RPMI7951 (cell line): ENCODE measurements at places on chromosomes 5 and 9. TPM values are rescaled to one million over a fixed set of nuclear protein-coding genes. Genes with fewer than 3 reads are reported as not detected.
A peak's percentile ranks its signal among the peaks of the same experiment; 100 is the strongest.

GABRA6 gene
- not detected in 2 replicates for total RNA-seq

GRCh38 chr5:14040542-14040941 lies 96.1 kb upstream of the DNAH5 start:
- DNase-seq: no peak

DNA sequence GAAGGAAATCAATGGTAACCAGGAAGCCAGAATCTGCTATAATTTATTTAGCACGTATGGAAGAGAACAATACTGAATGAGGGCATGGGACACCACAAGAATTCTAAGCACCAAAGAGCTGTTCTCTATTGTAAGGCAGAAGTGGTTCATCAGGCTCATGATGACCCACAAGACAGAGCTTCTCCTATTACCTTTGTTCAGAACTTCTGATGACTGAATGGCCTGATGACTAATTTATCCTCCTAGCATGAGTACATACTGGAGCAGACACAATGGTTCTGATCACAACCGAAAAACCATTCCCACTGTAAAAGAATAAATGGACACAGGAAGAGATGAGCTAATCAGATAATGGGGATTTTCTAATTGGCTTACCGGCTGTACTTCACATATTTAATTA lies 329.8 kb upstream of the PDE4D start:
- DNase-seq: peak; percentile 1

KCNN2 gene
- total RNA-seq: not detected in 2 replicates

- DNase-seq: no peak
These were observed 47.4 kb upstream of the SNCAIP start for GRCh38 chr5:122264610-122265009.

RNF180 gene
- total RNA-seq: under 0.01 and 0.10 TPM in 2 replicates

- DNase-seq: no peak
These were observed 44.6 kb downstream of the ADAMTS2 start for GRCh38 chr5:179300581-179301180.

DNA sequence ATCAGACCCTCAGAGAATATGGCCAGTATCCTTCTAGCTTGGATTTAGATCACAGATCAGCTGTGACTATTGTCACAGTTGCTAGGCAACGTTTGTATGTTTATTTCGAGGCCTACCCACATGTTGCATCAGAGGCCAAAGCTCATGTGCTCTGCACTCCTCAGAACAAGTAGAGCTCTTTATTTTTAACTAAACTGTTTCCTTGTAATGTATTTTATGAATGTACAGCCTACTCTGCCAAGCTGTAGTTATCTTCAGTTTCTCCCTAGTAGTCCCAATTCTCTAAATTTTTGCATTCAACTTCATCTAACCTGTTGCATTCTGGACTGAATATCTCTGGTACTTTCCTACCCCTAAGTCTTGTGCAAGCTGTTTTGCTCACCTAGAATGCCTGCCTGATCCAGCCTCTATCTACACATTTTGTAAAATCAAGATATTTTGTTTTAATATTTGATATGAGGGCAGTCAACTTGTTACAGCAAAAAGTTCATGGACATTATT lies 52.8 kb downstream of the CAST start:
- peak; percentile 78 for DNase-seq

NDUFA8 gene
- total RNA-seq: 30.6 and 40.1 TPM in 2 replicates

GRCh38 chr5:151648988-151649387 lies 37.7 kb downstream of the SPARC start:
- DNase-seq: no peak

DNA sequence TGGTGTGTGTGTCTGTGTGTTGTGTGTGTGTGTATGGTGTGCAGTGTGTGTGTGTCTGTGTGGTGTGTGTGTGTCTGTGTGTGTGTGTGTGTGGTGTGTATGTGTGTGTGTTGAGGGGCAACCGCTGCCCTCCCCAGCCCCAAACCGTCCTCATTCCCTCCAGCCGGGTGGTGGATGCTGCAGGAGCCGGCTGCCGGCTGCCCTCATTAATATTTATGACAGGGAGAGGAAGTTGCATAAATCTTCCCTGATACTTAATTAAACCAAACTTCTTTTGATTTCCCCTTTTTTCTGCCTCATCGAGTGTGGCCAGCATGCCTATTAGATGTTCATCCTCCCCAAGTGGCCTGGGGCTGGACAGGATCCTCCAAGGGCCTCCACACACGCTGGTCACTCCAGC lies 121.4 kb upstream of the MVB12B start:
- DNase-seq: peak; percentile 2

GRCh38 chr5:143314659-143315058 lies 88.8 kb downstream of the NR3C1 start:
- DNase-seq: peak; percentile 77

GRCh38 chr9:124202447-124202971 lies 55.2 kb upstream of the NEK6 start:
- peak; percentile 17 for DNase-seq

- DNase-seq: no peak
These were observed 88.4 kb upstream of the RGS7BP start for GRCh38 chr5:64417390-64417789.

DNA sequence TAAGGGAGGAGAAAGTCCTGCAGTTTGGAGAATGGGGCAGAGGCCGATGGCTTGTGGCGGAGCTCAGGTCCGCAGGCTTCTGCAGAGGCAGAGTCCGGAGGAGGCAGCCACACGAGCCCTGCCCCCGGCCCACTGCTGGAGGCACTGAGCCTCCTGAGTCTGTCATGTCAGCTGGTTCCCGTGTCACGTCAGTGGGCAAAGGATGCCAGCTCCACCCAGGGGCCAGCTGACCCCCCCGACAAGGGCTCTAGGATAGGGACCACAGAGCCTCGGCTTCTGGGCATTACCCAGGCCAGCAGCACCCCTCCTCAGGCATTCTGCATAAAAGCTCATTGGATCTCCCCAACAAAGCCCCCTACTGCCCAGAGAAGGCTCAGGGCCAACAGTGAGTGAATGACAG lies 8.5 kb downstream of the SH3PXD2B start:
- DNase-seq: no peak

- no peak for DNase-seq
These were observed 68.5 kb upstream of the SLC25A51 start for GRCh38 chr9:37972351-37972848.

- no peak for DNase-seq
These were observed 73.5 kb upstream of the ANKRD55 start for GRCh38 chr5:56306433-56307150.

GRCh38 chr5:167247816-167248215 lies 1043.6 kb upstream of the WWC1 start:
- no peak for DNase-seq

DNA sequence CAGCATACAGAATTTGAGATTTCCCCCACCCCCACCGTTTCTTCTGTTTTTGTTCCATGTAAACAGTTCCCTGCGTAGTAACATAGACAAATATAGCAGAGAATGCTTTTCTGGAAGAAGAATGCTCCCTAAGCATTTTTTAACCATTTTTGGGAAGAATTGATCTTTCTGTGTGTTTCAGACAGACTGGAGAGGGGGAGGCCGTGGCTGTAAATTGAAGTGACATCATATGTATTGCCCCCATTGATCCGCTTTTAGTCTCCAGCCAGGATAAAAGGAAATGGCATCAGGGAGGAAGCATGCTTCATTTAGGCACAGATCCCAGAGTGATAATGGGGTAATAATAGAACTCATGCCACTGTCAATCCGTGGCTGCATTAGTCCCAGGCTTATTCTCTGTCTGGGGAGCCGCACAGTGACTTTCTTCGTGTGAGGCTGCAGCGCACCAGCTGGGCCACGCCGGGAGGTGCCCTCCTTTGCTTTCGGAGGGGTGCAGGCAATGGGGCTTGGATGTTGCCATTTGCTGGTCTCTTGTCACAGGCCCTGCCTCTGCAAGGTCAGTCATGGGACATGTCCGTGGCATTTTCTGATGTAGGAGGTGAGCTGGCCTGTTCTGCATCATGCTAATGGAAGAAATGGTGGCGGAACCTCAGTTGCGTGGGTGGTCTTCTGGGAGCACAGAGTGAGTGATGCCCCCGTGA lies 261.5 kb downstream of the FANCC start:
- peak; percentile 49 for DNase-seq

GRCh38 chr5:59158637-59159391 lies 575.9 kb downstream of the RAB3C start:
- no peak for DNase-seq

DNA sequence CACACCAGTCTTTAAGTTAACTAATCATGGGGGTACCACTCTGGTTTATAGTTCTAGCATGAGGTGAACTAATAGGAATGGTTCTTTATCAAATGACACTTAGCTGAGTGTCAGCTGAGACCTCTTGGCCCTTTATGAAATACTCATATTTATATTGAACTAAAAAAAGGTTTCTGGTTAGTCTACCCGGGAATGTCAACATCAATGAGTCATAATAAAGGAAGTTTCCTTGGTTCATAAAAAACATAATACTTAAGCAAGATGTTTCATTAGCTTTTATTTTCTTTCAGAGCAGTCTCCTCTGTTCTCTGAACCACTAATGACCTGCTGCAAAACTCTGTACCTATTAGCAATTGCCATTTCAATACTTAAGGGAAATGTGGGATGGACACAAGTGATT lies 13.7 kb downstream of the DAB2 start:
- DNase-seq: peak; percentile 19

DNA sequence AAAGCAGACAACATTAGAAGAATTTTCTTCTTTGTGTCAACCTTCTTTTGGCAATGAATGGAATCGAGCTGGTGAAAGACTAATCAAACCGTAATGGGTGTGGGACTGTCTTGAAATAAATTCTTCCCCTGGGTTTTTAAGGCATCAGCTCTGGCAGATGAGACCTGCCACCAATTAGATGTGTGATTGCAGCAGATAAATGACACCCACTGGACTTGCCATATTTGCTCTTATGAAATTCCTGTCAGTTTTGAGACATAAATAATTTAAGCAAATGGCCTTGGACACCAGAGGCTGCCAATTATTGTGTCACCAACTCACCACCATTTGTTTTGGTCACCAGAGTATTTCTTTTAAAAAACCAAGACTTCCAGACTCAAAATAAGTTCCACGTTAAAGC lies 135.9 kb upstream of the RGMB start:
- DNase-seq: no peak

SLC45A2 gene
- 0.49 and 2.0 TPM in 2 replicates for total RNA-seq

DNA sequence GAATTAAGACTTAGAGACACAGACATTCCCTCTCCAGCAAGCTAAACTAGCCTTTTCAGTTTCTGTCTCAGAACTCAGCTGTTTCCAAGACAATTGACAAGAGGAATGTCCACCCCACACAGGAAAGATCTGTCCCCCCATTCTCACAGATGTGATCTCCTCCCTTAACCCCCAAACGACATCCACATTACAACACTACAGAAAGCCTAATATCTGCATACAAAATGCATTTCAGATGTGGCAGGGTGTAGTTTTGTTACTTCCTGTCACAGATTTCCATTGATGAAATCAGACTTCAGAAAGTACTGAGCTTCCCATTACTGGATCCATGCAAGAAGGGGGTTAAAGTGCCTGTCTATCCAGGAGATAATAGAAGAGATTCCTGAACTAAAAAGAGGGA lies 2.9 kb upstream of the ARSI start:
- DNase-seq: no peak

DNA sequence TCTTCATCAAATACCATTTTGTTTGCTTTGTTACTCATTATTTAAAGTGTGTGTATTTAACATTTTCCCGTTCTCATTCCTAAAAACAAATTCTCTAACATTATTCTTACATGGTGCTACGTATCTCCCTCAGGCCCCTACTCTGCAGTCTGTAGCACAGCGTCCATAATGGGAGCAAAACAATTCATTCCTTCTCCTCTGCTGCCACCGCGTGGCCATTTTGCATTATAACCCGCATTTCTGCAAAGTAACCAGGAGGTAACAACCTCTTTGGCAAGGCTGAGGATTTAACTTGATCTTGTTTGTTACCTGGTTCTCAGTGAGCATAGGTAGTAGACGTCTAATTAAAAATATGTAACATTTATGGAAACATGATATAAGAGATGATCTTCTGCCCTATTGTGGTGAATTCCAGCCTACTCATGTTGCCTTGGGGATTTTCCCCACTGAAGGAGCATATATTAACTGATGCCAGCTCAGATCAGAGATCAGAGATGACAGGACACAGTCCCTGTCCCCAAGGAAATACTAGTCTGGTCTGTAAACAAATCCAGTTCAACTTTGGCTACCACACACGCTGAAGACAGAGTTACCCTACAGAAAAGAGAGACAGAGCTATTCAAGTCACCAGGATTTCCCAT lies 10.5 kb downstream of the OR1K1 start:
- DNase-seq: peak; percentile 61

DNA sequence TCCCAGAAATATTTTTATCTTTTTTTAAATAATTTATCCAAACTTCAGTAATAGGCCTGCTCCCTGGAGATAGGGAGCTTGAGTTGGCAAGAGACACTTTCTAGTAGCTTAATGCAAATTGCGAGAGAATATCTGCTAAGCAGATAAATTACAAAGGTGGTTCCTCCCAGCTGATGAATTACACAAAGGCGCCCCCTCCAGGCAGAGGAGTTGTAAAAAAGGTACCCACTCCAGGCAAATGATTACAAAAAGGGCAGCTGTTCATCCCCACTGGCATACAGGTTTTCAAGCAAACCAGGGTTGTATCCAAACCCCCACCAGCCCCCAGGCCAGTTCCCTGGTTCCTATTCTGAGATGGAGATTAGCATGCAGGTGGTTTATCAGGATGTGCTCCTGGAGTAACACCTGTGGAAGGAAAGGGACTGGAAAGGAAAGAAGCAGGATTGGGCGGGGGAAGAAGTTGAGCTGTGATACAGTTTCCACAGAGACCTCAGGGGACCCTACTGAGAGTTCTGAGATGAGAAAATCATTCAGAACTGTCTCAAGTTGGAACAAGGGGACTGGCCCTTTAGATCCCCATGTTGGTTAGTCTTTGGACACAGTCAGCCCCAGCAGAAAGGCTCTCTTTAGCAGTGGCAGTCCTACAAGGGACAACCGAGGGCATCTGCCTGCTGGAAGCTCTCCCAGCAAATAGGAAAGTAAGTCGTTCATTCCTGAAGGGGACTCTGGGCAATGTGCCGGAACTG lies 25.5 kb downstream of the ESM1 start:
- DNase-seq: peak; percentile 3

HSPB3 gene
- total RNA-seq: 3.1 and 3.4 TPM in 2 replicates

DNA sequence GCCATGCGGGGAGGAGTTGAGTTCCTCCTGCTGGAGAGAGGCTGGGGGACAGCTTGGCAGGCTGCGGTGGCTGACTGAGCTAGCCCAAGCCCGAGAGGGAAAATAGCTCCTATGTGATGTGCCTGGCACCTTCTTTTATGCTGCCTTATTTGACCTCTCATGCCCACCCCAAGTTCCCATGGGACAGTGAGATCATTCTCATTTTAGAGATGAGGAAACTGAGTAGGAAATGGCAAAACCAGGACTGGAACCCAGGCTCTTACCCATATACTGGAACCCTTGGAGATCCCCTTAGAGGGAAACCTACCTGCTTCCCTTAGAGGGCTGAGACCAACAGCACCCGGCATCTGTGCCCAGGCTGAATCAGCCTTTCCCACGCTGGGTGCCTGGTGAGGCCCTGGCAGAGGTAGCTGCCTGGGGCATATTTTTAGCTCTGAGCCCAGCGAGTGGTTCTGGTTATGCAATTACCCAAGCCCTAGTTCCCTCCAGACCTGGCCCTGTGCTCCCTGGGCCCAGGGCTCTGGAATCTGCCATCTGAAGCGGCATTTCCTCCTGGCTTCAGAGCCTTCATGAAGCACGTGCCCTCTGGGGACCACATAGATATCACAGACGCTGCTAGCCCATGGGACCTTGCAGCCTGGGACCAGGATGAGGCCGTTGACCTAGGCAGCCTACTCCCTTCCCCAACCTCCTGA lies 23.6 kb downstream of the COL27A1 start:
- DNase-seq: peak; percentile 75
